ENCODE measurements at places on chromosomes 1 and 21. TPM values are rescaled to one million over a fixed set of nuclear protein-coding genes. Genes with fewer than 3 reads are reported as not detected.

Gene FLVCR1
- 13.4 TPM for total RNA-seq

Gene CDC20
- 11.2 TPM for total RNA-seq

Gene CRP
- total RNA-seq, result not detected

Gene CDA
- 2.1 TPM for total RNA-seq

Gene NUDT4B
- total RNA-seq, result 3.2 TPM

Gene PLCH2
- total RNA-seq, result 15.3 TPM

Gene LEMD1
- total RNA-seq, result not detected

Gene LRRC40
- total RNA-seq, result 21.9 TPM

Gene KRTAP19-1
- total RNA-seq, result 11.4 TPM

Gene CATSPERE
- 1.9 TPM for total RNA-seq

Gene NTNG1
- total RNA-seq, result 9.1 TPM

Gene WNT2B
- 4.7 TPM for total RNA-seq

Gene TFF3
- 5.1 TPM for total RNA-seq

Gene RER1
- total RNA-seq, result 40.1 TPM

Gene PLA2G2A
- 4.8 TPM for total RNA-seq

Gene TGFBR3
- 125 TPM for total RNA-seq

Gene PIGR
- total RNA-seq, result not detected

Gene SPATA1
- total RNA-seq, result 0.79 TPM

Gene USH2A
- total RNA-seq, result under 0.01 TPM

Gene SEC16B
- 9.6 TPM for total RNA-seq

Gene C1orf232
- not detected for total RNA-seq

Gene IL19
- not detected for total RNA-seq

Gene SPATA46
- total RNA-seq, result not detected

Gene SV2A
- 1.1 TPM for total RNA-seq

Gene CFAP45
- total RNA-seq, result 0.59 TPM

Gene KCNE2
- total RNA-seq, result 0.69 TPM
